ENCODE measurements at places on chromosomes 2 and 18.

DNA sequence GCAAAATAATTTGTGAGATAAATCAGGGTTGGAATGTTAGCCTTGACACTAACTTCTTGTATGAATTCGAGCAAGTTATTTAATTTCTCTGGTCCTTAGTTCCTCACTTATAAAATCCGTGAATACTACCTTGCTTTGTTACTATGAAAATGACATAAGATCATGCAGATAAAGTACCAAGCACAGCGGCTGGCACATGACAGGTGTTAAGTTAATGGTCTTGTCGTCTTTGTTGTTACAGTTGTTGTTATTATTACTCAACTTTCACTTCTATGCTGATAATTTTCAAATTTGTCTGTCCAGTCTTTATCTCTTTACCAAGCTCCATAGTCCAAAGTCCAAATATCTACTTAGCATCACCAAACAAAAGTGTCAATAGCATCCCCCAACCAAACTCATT lies 482.1 kb downstream of the ARHGAP15 start:
- no peak overlapping the region for H3K27ac ChIP-seq
- no peaks in the 10 kb centered on the region for H3K27me3 ChIP-seq
- H3K36me3 ChIP-seq: no peaks in the 10 kb centered on the region
- no peak overlapping the region for H3K4me3 ChIP-seq
- peaks cover 3% of the 10 kb centered on the region for H3K4me1 ChIP-seq

GRCh38 chr2:234102112-234102511 lies 51.6 kb downstream of the SPP2 start:
- H3K36me3 ChIP-seq: no peaks in the 10 kb centered on the region
- no peak overlapping the region for H3K4me3 ChIP-seq
- no peaks in the 10 kb centered on the region for H3K4me1 ChIP-seq
- no peak overlapping the region for H3K27ac ChIP-seq
- H3K27me3 ChIP-seq: no peaks in the 10 kb centered on the region

DNA sequence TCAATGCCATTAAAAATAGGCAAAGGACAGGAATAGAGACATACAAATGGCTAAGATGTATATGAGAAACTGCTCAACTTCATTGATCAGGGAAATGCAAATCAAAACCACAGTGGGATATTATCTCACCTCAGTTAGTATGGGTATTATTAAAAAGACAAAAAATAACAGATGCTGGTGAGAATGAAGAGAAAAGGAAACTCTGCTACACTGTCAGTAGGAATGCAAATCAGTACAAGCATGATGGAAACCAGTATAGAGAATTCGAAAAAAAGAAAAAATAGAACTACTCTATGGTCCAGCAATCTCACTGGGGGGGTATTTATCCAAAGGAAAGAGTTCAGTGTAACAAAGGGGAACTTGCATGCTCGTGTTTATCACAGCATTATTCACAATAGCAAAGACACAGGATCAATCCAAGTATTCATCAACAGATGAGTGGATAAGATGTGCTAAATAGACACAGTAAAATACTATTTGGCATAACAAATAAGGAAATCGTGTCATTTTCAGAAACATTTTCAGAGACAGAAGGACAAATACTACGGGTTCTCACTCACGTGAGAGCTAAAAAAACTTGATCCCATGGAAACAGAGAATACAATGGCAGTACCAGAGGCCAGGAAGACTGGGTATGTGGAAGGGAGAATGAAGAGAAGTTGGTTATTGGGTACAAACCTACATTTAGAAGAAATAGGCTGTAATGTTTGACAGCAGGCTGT lies 60.6 kb downstream of the CCDC74A start:
- H3K4me3 ChIP-seq: no peak overlapping the region
- H3K36me3 ChIP-seq: no peaks in the 10 kb centered on the region
- DNase-seq: no peak

GRCh38 chr18:42242758-42243157 lies 287.7 kb downstream of the PIK3C3 start:
- H3K36me3 ChIP-seq: no peaks in the 10 kb centered on the region

DNA sequence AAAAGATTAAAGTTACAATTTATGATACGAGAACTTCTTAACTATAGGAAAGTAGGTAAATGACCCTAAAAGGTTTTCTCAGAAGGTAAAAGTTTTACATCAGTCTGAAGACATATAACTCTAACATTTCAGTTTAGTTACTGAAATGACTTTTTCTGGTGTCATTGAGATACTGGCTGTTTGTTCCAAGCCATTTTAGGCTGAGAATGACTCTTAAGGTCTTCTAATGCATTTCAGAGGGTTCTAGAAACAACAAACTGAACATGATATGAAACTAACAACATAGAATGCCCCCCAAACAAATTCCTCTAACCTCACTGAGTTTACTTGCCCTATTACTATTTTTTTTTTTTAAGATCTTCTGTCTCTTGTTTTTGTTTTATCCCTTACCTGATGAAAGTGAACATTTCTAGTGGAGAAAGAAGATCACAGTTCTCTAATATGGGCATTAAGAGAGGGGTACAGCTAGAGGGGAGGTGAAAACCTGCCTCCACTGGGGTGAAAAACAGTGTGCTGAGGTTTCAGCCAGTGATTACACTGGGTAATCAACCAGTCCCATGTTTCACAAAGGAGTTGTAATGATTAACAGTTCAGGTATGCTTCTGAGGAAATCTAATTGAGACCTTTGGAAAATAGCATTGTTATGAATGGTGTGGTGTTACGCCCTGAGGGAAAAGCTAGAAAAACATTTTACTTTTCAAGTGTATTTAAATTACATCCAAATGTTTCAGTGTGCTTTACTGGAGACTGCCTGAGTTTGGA lies 11.2 kb downstream of the NABP1 start:
- no peaks in the 10 kb centered on the region for H3K36me3 ChIP-seq
- H3K27me3 ChIP-seq: no peaks in the 10 kb centered on the region
- H3K4me1 ChIP-seq: peaks cover 7% of the 10 kb centered on the region

DNA sequence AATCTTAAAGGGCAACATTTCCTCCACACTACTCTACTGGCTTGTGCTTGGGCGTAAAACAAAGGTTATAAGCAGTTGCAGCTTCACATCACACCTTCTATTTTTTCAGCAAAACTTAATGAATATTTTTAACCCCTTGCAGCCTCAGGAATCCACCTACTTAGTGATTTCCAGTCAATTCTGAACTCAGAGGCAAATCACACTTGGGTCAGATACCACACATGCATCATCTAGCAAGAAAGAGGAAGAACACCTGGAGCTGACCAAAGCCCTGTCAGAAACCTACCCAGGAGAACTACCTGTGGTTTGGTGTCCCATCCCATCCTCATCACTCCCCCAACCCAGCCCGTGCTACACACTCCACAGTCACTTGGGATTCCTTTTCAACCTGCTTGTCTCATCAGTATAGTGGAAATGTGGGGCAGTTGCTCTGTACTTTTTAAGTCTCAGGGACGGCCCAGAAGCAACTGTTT lies 25.5 kb downstream of the PIAS2 start:
- no peaks in the 10 kb centered on the region for H3K27me3 ChIP-seq
- no peaks in the 10 kb centered on the region for H3K4me1 ChIP-seq
- no peak overlapping the region for H3K27ac ChIP-seq
- DNase-seq: no peak
- H3K4me3 ChIP-seq: no peak overlapping the region

- DNase-seq: no peak
- no peak overlapping the region for H3K4me3 ChIP-seq
- no peaks in the 10 kb centered on the region for H3K36me3 ChIP-seq
- H3K27ac ChIP-seq: no peak overlapping the region
- no peaks in the 10 kb centered on the region for H3K27me3 ChIP-seq
Measured at GRCh38 chr18:51385270-51385669, 187.8 kb upstream of the MEX3C start.

DNA sequence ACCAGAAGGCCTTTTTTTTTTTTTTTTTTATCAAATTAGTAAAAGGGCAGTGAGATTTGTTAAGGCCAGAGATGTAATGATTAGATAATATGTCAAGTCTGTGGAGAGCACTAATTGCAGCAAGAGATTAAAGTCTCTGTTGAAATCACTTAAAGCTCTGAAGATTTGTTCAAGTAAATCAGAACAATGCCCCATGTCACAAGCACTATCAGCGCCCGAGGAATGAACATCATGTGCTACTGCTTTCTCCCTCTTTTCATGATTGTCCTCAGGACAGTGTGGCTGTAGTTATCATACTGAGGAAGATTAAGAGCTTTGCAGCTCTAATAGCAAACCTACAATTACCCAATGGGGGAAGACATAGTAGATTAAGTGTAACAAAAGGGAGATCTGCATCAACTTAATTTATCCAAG lies 71.1 kb downstream of the TDRD15 start:
- no peak for DNase-seq
- no peaks in the 10 kb centered on the region for H3K4me1 ChIP-seq
- no peaks in the 10 kb centered on the region for H3K27me3 ChIP-seq
- no peak overlapping the region for H3K27ac ChIP-seq
- no peak overlapping the region for H3K4me3 ChIP-seq

DNA sequence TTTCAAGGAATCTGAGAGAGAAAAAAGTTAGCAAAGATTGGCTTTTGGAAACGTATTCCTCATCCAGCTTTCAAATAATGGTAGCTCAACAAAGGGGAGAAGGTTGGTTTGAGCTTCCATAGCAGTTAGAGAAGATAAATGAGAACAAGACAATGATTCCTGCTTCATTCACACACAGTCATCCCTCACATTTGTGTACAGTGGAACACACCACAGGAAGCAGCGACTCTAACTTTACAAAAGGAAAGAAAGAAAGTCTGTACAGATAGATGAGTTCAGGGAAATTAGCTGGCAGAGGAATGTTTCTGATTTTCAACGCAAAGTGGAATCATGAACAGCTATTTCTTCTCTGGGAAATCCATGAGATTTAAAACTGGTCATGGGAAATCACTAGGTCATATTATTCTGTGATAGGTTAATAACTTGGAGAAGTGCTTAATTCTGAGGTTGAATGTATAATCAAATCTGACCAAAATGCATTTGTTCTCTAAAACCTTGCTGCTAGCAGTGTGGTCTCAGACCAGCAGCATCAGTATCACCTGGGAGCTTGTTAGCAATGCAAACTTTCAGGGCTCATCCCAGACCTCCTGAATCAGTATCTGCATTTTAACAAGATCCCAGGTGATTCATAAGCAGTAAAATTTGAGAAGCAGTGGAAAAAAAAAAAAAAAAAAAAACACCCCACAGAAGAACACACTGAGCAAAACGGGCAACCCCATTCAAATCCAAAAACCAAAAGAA lies 112.0 kb downstream of the GRB14 start:
- H3K36me3 ChIP-seq: no peaks in the 10 kb centered on the region
- DNase-seq: no peak
- H3K27ac ChIP-seq: no peak overlapping the region
- H3K4me1 ChIP-seq: no peaks in the 10 kb centered on the region
- H3K27me3 ChIP-seq: no peaks in the 10 kb centered on the region

DNA sequence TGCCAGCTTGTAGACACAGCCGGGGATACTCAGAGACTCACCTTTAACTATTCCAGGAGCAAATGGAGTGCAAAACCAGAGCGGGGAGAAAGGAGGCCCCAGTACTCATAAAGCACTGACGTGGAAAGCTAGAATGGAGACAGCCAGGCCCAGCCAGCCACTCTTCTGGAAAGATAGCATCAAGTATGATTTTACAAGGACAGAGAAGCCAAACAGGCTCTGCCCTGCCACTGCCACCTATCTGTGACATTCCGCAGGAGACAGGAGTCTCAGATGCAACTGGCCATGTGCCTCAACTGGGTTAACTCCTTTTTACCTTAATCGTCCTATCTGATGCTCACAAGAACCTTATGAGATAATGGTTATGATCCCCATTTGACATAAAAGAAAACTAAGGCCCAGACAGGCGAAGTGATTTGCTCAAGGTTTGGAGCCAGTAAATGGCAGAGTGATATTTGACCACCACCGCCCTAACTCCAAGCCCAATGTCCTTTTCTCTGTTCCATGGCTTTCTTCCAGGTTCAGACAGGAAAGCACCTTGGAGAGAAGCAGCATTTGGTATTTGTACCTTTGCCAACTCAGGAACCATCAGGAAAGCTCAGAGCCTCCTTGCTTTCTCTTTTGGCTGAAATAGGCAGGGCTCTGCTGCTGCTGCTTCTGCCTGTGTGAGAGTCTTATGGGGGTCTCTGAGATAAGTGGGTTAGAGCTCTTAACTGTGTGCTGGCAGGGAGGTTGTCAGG lies 15.6 kb downstream of the KIF3C start:
- H3K27me3 ChIP-seq: no peaks in the 10 kb centered on the region
- H3K36me3 ChIP-seq: no peaks in the 10 kb centered on the region
- H3K4me3 ChIP-seq: no peak overlapping the region
- no peaks in the 10 kb centered on the region for H3K4me1 ChIP-seq

DNA sequence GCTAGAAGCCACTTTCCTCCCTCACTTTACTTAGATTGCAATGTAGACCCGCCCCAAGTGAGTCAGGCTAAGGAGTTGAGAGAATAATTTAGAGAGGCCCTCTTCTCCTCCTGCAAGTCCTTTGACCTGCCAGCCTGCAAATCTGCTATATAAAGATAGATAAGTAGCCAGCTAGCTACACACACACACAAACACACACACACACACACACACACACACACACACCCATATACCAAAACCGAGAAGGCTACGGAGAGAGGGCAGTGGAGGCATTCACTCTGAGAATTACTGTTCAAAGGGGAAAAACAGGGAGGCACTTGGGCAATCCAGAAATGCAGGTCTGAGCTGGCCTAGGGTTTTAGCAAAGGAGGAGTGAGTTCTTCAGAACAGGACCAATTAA lies 23.0 kb upstream of the SMAD7 start:
- no peaks in the 10 kb centered on the region for H3K36me3 ChIP-seq
- no peaks in the 10 kb centered on the region for H3K4me1 ChIP-seq
- H3K27me3 ChIP-seq: no peaks in the 10 kb centered on the region
- H3K27ac ChIP-seq: no peak overlapping the region
- DNase-seq: no peak
- H3K4me3 ChIP-seq: no peak overlapping the region

DNA sequence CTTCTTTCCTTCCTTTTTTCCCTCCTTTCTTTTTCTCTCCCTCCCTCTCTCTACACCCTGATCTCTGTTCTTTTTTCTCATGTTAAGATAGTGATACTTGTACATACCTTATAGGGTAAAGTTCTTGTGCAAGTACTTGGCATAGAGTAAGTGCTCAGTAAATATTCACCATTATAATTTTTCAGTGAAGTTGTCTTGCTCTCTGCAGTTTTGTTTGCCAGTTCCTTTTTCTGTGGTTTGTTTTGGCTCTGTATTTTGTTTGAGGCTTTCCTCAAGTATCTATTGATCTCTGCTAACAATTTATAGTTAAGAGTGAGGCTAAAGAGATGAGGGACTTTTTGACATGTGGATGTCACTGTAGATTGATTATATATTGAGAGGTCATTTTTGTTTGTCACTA lies 48.0 kb downstream of the MTX2 start:
- H3K27ac ChIP-seq: no peak overlapping the region
- no peak for DNase-seq
- H3K4me1 ChIP-seq: no peaks in the 10 kb centered on the region
- H3K4me3 ChIP-seq: no peak overlapping the region
- no peaks in the 10 kb centered on the region for H3K36me3 ChIP-seq

Data from pancreas (tissue), 10 donors.